NB4 (cell line): ENCODE measurements at places on chromosomes 5 and 9.

DNA sequence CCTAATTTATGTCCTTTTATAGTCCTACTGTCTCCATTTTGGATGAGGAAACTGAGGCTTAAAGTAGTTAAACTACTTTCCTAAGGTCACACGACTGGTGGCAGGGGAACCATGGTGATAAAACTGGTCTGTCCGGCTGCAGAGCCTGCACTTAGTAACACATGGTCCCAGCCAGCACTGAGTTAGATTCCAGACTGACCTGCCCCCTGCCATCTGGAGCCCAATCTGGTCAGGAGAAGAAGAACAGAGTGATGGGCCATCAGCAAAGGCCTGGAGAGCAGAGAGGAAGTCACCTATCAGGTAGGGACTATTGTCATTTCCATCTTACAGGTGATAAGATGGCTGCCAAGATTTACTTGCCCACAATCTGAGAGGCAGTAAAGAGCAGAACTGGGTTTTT, 86.6 kb upstream of the SLC25A48 start:
- DNase-seq = no peak

GRCh38 chr9:110282018-110282738, 25.9 kb upstream of the TXN start:
- peak; percentile 34 for DNase-seq

GRCh38 chr5:151703227-151703626, 16.5 kb upstream of the SPARC start:
- DNase-seq = no peak

DNA sequence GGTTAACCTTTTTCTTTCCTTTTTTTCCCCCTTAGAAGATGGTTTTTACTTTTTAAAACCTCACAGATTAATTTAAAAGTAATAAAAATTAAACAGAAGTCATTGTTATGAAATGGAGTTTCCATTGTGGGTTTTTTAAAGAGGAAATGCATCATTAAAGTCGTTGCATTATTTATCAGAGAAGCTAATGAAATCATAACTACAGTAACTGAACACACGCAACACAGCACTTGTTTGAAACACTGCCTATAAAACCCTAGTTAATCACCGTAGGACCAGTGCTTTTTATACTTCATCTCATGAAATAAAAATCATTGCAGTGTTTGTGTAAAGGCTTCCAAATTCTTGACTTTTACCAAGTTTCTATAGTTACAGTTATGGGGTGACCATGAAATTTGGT, 82.4 kb upstream of the NTRK2 start:
- DNase-seq = no peak

- DNase-seq = no peak
Observed at GRCh38 chr9:136950656-136951276, 1.3 kb upstream of the LCN12 start.

- DNase-seq = no peak
Observed at GRCh38 chr5:178090856-178091255, 22.5 kb upstream of the N4BP3 start.

GRCh38 chr5:127924606-127925005, 159.0 kb upstream of the SLC12A2 start:
- no peak for DNase-seq

DNA sequence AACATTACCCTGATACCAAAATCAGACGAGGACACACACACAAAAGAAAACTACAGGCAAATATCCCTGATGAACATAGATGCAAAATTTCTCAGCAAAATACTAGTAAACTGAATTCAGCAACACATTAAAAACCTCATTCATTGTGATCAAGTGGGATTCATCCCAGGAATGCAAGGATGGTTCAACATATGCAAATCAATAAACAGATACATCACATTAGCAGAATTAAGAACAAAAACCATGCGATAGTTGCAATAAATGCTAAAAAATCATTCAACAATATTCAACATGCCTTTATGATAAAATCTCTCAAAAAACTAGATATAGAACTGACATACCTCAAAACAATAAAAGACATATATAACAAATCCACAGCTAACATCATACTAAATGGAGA, 36.9 kb upstream of the TNPO1 start:
- DNase-seq = no peak

DNA sequence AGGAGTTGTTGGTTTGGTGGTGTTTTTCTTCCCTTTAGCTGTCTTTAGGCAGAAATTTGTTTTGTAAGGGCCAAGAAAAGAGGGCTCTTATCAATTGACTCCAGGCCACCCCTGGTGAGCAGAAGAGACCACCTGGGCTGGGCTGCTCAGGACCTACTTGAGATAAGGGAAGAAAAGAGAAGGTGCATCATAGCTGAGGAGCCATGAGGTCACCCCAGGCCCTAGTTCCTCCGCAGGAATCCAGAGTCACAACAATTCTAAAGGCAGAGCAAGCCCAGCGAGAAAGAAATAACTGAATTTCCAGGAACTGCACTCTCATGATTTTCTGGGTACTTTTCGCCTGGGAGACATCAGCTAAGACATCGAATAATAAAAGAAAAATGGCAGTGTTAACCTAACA, 34.9 kb downstream of the RFK start:
- DNase-seq = no peak

- DNase-seq = no peak
Observed at GRCh38 chr5:55668356-55668755, 43.8 kb downstream of the SLC38A9 start.

- no peak for DNase-seq
Observed at GRCh38 chr9:136707849-136708517, 4.4 kb upstream of the DIPK1B start.

GRCh38 chr5:6728011-6728794, 15.0 kb downstream of the TENT4A start:
- no peak for DNase-seq

- DNase-seq = peak; percentile 9
Observed at GRCh38 chr5:75885849-75886596, 168.8 kb upstream of the POC5 start.

- no peak for DNase-seq
Observed at GRCh38 chr9:131608493-131609037, 63.2 kb downstream of the PRRT1B start.

DNA sequence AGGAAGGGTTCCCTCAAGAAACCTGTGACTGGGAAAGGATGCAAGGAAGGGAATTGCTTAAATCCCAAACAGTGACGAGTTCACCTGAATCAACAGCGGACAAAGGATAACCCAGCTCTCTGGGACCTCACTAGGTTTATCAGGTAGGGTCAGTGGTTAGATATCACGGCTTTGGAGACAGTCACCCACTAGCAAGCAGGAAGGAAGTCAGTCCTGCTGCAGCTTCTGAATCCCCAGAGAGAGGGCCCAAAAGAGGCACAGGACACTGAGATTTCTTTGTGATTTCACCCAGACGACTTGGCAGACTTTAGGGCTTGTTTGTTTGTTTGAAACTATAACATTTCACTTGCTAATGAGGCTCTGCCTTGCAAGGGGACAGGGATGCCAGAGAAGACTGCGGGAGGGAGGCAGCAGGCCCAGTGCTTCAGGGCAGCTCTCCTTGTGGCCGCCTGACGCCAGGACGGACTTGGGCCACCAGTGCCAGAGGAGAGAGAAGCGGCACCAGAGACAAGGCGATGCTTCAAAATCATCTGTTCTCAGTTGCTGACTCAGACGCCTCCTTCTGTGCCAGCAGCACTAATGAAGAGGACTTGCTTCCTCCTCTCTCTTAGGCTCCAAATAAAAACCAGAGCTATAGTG, 275.6 kb upstream of the SLC30A5 start:
- DNase-seq = no peak

GRCh38 chr5:80223561-80223960, 32.3 kb downstream of the SERINC5 start:
- no peak for DNase-seq

DNA sequence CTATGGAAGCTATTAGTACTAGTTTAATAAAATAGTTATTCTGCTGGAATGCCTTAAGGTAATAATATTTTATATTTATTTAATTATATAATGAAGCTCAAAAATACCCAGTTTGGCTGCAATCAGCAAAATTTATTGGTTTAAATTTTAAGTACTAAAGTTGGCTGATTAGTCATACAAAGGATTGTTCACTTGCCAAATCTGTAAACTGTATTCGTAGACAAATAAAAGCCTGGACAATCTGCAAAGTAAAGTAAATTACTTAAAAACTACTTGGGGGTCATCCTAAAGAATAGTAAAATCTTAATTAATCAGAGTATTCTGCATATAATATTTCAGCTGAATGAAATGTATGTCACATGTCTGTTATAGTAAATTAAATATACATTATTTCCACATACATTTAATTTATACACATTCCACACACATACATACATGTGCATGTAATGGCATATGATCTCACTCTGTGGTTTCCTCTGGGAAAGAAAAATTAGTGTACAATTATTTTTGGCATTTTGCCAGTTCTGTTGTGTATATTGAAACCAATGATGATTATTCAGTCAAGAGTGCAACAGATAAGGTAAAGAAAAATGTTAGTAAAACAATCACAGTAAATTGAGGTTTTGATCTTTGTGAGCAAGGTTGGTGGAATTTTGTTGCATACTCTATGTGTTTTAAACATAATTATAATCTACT, 455.9 kb downstream of the CDH9 start:
- DNase-seq = no peak

GRCh38 chr5:68230285-68230684, 14.7 kb downstream of the PIK3R1 start:
- DNase-seq = no peak

GRCh38 chr5:76337953-76338451, 65.1 kb upstream of the IQGAP2 start:
- peak; percentile 66 for DNase-seq

DNA sequence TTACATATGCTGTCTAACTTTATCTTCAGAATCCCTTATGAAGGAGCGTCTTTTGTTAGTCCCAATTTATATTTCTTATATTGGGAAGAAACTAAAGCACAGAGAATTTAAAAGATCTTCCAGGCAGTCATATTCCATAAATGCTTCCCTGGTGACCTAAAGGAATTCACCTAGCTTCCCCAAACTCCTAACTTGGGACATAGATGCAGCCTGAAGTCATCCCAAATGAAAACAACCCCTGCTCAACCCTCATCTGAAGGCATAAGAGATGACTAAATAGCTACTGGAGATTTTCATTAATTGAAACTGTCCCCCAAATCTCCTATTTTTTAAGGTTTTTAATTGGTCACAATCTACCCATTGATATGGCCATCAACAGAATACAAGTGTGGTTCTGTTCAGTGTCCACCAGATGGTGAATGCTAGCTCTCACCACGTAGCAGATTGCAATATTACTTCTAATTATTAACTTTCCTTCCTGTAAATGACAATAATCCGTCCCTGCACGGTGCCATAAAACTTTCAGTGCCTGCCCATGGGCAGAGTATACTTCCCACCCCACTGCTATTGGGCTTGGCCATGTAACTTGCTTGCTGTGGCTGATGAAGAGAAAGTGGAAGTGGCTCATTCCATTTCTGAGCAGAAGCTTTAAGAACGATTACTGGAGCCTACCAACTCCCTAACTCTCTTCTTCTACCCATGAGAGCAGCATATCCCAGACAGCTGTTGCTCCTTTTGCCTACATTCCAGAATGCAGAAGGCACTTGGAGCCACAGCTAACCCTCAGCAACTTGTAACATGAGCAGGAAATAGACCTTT, 18.7 kb downstream of the PRUNE2 start:
- no peak for DNase-seq

GRCh38 chr5:173888473-173889131, 453 bp downstream of the CPEB4 start:
- DNase-seq = peak; percentile 66

DNA sequence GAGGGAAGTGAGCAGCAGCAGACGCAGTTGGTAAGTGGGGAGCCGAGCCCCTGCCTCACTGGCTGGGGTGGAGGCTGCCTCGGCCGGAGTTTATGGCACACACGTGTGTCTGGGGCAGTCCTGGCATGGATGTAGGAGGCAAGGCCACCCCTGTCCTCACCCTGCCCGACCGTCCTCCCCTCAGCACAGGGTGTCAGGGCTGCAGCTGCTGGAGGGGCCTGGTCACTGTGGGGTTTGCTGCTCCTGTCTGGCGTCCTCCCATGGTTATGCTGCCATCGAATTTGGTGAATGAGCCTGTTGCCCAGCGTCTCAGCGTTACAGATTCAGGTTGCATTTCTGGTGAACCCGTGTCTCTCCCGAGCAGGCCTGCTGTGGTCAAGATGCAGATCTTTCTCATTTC, 32.4 kb downstream of the CEP72 start:
- DNase-seq = no peak

GRCh38 chr5:135493406-135494180, 41.4 kb upstream of the TIFAB start:
- DNase-seq = peak; percentile 87

DNA sequence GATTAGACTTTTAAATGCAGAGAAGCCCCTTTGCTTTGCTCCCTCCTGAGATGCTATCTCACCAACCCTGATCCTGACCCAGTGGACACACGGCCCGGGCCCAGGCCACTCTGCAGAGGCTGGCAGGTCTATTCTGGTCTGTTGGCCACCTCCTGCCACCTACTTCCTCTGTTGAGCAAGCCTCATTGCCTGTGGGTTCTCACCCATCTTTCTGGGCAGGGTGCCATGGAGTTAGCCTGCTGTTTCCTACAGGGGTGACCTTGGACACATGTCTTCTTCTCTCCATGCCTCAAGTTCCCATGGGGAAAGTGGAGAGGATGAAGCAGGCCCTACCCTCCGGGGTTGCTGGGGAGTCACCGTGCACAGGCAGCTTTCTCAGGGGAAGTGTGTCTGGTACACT, 266.2 kb upstream of the IRX1 start:
- peak; percentile 42 for DNase-seq

- peak; percentile 93 for DNase-seq
Observed at GRCh38 chr5:9562141-9562540, 16.3 kb upstream of the SEMA5A start.

DNA sequence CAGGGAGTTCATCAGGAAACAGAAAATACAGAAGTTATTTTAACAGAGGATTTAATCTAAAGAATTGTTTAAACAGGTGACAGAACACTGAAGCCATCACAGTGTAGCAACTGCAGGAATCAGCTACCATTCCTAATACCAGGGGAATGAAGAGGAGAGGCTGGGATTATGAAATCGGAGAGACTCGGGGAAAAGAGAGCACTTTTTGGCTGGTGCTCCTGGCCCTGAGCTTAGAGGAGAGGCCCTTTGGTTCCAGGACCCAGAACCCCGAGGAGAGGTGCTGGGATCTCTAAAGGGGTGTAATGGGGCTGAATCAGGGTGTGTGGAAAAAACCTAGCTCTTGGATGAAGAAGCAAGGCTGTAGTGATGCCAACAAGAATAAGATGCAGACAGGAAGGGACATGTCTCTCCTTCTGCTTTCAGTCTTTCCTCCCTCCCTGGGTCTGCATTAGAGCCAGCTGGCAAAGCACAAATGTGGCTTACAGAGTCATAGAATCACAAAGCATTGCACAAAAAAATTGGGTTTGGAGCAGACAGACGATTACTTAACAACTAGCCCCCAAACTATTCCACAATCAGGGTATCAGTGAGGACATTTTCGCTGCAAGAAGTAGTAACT, 11.6 kb upstream of the SFXN1 start:
- DNase-seq = no peak

DNA sequence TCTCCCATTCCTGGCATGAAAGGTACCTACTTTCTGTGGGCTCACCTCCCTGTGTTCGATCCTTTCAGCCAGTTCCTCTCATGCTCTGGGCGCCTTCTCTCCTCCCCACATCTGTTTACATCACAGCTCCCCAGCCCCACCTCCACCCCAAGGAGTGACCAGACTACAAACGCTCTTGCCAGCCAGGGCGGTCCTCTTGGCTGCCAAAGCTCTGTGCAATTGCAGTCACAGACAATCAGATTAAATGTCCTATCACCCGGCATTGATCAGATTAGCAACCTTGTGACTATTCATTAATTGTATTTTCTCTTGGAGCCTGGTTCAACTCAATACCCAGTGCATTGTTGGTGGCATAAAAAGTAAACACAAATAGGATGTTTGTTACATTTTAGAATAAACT, 211.2 kb upstream of the TBCA start:
- DNase-seq = no peak

GRCh38 chr5:147643142-147643541, 133.3 kb upstream of the DPYSL3 start:
- no peak for DNase-seq
